ENCODE measurements at places on chromosomes 11 and 22.

DNA sequence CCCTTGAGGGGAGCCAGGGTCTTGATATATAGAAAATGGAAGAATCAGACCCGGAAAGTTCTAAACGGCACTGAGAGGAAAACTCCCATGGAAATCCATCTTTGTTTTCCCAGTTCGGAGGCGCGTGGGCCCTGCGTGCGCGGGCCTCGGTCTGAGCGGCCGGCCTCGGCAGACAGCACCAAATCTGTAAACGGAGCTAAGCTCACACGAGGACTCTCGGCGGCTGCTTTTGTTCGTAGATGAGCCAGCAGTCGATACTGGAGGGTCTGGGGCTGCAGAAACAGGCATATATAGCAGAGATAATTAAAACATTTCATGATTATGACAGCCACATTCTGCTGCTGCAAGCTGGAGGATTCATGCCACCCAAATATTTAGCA is 68.5 kb upstream of the PPARA start:
- DNase-seq: no peak

DNA sequence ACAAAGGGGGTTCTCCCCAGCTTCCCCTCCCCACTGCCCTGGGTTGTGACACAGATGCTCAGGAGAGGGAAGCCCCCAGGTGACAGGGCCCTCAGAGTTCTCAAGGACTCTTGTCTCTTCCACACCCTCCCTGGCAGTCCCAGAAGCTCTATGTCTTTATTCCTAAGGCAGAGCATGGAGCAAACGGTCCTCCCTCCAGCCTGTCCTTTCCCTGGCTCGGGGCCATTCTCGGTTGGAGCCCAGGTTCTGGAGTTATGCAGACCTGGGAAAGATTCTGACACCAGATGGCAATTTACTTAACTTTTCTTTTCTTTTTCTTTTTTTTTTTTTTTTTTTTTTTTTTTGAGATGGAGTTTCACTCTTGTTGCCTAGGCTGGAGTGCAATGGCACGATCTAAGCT is 186.6 kb downstream of the CEP164 start:
- no peak for DNase-seq

GRCh38 chr11:8127447-8127846 is 41.4 kb downstream of the RIC3 start:
- no peak for DNase-seq

DNA sequence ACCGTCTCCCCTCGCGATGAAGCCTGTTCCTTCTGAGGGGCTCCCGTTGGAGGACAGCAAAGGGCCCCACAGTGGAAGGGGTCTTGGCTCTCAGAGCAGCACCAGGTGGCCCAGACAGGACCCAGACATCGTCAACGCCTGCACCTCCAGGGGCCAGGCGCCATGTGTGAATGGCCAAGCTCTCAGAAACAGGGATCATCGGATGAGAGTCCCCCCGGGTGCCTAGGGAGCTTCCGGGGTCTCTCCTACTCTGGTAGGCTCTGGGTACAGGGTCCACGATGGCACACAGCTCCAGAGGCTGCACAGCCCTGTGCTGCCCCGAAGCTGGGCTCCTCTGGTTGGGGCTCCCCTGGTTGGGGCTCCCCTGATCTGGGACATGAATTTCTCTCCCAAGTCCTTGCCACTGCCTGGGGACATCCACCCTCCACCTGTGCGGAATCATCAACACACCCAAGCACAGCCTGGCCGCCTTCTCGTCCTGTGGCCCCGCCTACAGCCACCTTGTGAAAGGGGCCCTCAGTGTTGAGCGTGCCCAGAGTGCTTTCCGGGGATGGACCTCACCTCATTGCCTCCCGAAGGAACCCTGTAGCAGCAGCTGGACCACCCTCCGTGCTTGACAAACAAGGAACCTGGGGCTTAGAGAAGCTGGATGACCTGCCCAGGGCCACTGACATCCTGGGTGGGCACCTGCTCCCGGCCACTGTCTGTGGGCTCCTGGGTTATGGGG is 929.0 kb downstream of the BRD1 start:
- DNase-seq: no peak

GRCh38 chr11:86418917-86419316 is 44.2 kb downstream of the CCDC81 start:
- DNase-seq: peak; percentile 59

- peak; percentile 59 for DNase-seq
Measured at GRCh38 chr11:19258641-19259230, 18.0 kb upstream of the E2F8 start.

- DNase-seq: no peak
Measured at GRCh38 chr11:6911948-6912347, 8.9 kb upstream of the OR2D3 start.

- no peak for DNase-seq
Measured at GRCh38 chr11:9596926-9597464, 23.5 kb downstream of the WEE1 start.

- no peak for DNase-seq
Measured at GRCh38 chr22:27250886-27251285, 550.7 kb downstream of the MN1 start.

GRCh38 chr22:17380359-17381087 is 11.3 kb downstream of the CECR2 start:
- no peak for DNase-seq

- DNase-seq: no peak
Measured at GRCh38 chr11:70468256-70469195, 70.2 kb downstream of the CTTN start.

GRCh38 chr11:47394050-47394321 is 14.4 kb upstream of the SLC39A13 start:
- DNase-seq: no peak

GRCh38 chr22:26606611-26607010 is 11.2 kb downstream of the CRYBB1 start:
- no peak for DNase-seq

- DNase-seq: no peak
Measured at GRCh38 chr11:19632499-19632834, 80.2 kb upstream of the NAV2 start.

- peak; percentile 33 for DNase-seq
Measured at GRCh38 chr11:90309693-90310092, 86.8 kb upstream of the CHORDC1 start.

GRCh38 chr11:113977071-113977490 is 2.2 kb downstream of the HTR3A start:
- DNase-seq: no peak

GRCh38 chr22:29724843-29725242 is 5.0 kb downstream of the CABP7 start:
- DNase-seq: no peak

GRCh38 chr11:96338910-96339705 is 3.9 kb downstream of the MAML2 start:
- DNase-seq: no peak

DNA sequence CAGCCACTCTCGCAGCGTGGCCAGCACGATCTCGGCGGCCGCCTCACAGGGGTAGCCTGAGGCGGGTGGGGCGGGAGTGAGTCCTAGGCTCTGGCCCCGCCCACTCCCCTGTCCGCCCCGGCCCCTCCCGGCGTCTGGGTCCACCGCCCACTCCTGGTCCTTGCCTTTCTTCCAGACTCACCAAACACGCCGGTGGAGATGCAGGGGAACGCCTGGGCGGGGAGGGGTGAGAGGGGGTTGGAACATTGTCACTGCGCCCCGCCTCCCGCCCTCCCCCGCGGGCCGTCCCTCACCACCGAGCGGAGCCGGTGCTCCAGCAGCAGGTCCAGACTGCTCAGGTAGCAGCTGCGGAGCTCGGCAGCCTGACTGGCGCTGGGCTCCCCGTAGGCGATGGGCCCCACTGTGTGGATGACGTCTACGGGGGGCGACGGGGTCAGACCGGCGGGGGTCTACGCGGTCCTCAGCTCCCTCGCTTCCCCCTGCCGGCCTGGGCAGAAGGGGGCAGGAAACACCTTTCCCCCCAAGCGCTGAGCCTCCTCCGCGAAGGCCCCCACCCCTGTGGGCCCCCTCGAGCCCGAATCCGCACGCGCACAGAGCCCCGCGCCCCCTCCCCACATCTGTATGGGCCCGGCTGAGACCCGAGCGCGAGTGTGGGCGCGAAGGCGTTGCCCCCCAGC is 13.2 kb downstream of the OTUB1 start:
- no peak for DNase-seq

DNA sequence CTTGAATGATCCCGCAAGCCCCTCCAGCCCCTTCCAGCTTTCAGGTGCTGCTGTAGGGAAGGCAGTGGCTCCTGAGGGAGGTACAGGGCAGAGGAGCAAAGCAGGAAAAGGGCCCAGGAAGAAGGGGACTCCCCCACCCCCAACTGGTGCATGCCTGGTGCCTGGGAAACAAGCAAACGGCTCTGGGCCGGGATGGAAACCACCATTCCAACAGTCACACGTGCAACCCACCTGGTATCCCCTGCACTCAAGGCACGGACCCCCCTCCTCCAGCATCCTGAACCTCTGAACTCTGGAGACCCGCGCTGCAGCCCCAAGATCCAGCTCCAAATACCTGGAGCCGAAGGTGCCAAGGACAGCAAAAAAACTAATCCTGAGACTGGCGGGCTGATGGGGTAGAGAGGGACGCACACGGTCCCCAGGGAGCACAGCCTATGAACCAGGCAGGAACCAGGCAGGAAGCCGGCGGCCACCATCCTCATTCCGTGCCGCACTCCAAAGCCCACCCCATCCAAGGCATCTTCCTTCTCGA is 537 bp downstream of the SCN4B start:
- DNase-seq: peak; percentile 64

GRCh38 chr11:4826425-4826824 is 5.3 kb downstream of the OR51F2 start:
- DNase-seq: peak; percentile 38

DNA sequence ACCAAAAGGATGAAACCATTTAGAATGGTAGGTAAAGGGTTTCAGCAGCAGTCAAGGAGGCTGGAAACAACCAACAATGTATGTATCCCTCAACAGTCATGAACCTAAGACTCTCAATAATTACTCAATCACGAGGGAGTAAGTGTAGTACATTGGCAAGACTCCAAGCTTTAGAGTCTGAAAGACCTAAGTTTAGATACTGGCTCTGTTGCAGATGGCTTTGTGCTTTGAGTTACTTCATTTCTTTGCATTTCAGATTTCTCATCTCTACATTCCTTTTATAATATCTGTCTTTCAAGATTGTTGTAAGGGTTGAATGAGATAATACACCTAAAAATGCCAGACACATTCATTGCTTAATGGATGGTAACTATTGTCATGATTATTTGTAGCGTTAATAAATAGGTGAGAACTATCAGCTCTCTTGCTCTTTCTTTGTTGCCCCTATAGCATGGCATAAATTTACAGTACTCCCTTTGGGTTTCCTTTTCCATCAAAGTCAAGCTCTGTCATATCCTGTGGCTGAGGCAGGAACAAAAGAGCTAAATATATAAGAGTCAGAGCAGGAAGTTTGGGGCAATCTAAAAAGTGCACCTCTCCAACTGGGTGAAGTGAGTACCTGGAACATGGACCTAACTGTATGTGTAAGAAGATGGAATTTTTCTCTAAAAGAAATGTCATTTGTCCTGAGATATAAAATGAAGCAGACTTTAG is 228.2 kb upstream of the ZC3H12C start:
- no peak for DNase-seq

DNA sequence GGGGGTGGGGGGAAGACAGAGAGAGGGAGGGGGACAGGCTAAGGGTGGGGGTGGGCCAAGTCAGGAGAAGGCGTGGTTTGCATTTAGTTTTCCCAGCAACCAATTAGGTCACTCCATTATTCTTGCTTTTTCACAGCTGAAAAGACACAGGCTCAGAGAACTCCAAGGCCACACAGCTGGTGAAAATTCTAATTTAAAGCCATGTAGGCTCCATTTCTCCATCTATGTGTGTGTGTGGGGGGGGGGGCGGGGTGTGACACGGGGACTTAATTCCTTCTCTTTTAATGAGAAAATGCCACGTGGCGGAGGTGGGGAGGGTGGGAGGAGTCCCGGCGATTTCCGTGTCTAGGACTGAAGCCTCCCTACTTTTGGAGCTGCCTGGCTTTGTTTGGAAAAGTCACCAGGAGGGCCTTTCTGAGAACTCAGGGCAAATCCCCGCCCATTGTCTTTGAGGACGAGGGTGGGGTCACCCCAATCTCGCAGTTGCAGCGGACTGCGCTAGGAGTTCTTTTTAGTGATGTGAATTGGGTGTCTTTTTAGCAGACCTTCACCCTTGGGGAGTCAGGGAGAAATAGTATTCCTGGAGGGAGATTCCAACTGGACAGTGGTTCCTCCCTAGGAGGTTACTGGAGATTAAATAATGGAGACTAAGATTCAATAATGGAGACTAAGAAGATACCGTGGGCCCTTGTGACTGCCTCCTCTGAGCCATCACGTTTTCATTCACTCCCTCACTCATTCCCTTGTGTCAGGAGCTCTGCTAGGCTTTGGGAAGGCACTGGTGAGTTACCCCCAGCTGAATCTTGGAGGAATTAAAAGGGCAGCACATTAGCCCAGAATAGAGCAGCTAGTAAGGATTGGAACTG is 36.4 kb upstream of the PTPRJ start:
- DNase-seq: no peak

GRCh38 chr22:49896201-49896600 is 22.0 kb downstream of the ALG12 start:
- DNase-seq: no peak

- DNase-seq: no peak
Measured at GRCh38 chr11:25890626-25891260, 441.2 kb upstream of the ANO3 start.

DNA sequence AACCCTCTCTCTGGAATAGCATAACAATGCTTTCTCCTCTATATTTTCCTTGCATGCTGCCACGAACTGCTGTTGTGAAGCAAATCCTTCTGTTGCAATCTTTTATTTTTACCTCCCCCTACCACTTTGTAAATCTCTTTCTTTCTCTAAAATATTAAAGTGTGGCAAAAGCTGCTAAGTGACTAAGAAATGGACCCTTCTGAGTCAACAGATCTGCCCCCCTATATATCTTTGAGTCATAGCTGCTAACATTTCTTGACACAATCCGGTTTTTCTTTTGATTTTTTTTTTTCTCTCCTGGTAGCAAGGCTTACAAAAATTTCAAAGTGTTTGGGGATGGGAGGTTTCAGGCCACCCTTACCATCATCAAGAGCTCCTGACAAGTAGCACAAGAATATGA is 39.0 kb upstream of the KIRREL3 start:
- no peak for DNase-seq

GRCh38 chr11:130488848-130489584 is 40.6 kb downstream of the ADAMTS15 start:
- DNase-seq: no peak

DNA sequence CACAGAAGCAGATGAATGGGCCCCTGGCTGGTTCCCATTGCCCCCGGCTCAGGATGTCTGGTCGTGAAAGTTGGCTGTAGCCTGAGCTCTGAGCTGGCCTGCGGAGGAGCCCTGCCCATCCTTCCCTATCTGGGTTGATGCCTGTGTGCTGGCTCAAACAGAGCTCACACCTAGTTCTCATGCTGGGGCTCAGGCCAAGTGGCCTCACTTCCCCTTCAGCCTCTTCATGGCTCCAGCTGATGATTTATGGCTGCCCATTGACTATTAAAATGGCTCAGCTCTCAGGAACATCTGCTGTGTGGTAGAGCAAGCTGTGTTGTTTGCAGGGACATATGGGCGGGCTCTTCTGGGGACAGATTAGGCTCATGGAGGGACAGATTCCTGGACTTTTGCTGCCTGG is 64.7 kb downstream of the ADAMTS15 start:
- DNase-seq: peak; percentile 68

DNA sequence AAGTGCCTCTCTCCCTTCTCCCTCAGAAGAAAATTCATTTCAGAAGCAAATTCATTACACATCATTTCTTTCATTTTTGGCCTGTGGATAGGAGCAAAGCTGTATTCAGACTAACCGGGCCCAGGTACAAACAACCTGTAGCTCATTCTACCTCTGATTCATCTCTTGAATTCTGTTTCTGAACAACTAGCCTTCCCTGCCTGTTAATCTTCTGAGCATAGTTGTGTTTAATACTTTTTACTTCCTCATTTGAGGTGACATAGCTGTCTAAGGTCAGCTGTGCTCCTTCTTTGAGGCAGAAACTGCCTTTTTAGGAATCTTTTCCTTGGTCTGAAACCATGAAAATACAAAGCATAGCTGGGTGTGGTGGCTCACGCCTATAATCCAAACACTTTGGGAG is 12.6 kb upstream of the IL18BP start:
- DNase-seq: no peak

Data from NCI-H1417 (cell line).